Fibroblast of pulmonary artery (primary cell): ENCODE measurements at places on chromosomes 2 and 18.
A peak's percentile ranks its signal among the peaks of the same experiment; 100 is the strongest.

DNA sequence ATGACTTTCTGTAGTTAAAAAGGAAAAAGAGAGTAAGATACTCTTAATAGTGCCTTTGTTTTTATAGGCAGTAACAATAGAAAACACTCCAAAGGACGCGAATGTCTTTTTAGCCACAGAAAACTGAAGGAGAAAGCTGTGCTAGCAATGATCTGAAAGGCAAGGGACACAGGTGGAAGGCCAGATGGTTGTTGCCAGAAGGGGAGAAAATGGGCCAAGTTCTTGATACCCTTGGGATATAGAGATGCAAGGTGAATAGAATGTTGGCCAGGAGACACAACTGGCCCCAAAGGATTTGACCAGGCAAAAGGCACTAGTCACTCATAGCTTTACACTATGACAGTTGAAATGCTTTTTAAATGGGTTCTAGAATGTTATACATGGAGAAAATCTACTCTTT is 180.0 kb downstream of the NRXN1 start:
- no peak for DNase-seq

- no peak for DNase-seq
Observed at GRCh38 chr2:2879781-2880180, 497.8 kb downstream of the EIPR1 start.

DNA sequence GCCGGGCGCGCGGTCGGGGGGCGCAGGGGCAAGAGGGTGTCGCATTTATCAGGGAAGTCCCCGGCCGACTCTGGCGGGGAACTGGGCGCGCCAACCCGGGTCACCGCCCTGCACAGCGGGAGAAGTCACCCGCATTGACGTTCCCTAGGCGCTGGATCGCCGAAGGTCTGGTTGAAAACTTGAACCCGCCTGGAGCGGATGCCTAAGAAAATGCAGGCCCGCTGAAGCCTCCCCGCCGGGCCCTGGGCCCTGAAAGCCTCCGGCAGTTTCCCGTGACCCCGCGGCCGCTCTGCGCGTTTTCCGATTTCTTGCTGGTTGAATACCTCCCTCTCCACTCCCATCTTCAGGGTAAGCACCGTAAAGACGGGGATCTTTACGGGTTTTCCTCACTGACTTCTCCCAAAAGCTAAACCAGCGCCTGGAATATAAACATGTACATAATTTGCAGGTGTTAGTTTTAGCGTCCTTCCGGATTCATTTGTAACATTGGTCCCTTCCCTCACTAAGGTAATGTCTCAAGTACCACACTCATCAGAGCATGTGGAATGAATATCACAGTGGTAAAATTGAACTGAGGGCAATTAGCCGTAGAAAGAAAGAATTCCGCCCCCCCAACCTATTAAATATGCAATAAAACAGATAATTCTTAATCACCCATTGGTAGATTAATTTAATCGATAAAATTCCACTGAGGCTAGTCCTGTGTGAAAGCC is 675 bp upstream of the SPIRE1 start:
- peak; percentile 48 for DNase-seq

GRCh38 chr2:238649123-238649522 is 198.8 kb upstream of the TWIST2 start:
- DNase-seq = no peak

DNA sequence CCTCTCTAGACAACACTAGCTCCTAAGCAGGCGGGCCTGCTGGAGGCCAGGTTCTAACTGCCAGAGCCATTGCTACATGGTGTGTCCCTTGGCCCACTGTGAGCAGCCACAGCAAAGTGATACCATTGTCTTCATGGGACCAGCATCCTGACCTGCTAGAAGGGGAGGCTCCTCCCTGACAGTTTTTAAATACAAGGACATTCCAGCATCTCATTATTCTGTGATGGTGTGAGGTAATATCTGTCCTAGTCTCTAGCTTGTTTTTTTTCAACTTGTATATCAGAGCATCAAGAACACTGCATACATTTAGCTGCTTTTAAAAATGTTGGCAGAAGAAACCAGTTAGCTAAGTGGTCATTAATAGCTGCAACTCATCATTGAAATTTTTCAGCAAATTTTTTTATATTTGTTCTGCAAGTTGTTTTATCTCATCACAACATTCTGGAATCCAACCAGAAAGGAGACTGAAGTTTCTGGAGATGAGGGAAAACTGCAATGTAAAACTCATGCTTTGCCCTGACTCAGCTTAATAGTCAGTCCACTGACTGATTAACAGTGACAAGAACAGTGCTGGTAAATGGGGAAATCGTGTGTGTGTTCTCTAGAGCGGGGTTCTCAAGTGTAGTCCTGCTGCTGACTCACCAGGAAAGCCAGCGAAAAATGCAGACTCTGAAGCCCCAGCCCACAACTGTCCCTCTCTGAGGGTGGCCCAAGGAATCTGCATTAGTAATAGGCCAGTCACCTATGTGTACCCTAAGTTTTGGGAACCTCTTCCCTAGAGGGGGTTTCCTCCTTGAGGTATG is 17.8 kb downstream of the MAPRE3 start:
- peak; percentile 80 for DNase-seq

GRCh38 chr18:51654488-51655326 is 457.2 kb upstream of the MEX3C start:
- DNase-seq = no peak

DNA sequence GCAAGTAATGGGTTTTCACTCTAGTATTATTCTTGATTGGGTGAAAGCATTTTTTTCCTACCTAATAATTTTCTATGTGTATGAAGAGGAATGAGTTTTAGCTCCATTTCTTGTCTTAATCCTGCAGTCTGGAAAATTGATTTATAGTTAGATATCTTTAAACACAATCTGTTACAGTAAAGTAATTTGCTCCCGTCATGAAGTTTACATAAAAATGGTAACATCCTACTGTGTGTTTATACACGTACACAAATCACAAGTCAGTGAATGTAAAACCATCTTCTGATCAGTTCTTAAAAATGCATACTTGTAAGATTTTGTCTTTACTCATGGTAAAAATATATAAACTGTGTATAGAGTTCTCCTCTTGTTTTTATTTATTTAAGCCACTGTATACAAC is 51.1 kb downstream of the MAP2 start:
- no peak for DNase-seq

- DNase-seq = no peak
Observed at GRCh38 chr18:75010689-75011088, 198.2 kb downstream of the PTGR3 start.

- no peak for DNase-seq
Observed at GRCh38 chr2:236577481-236578410, 8.1 kb downstream of the ACKR3 start.

DNA sequence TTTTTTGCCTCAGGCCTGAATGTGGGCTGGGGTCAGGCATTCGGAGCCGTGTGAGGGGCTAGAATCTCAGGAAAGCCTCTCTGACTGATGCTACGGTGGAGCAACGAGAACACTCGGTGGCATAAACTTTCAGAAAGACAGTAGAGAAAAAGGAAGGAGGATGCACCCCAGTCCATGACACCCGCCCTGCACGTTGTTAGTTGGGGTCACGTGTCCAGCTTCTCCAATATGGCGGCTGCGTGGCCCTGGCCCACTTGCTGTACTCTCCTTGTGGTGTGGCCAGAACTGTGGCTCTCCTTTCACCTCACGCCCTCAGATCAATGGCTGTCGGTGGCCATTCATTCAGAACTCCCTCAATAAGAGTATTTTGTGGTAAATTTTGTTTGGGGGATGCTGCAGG is 131.2 kb downstream of the KCTD1 start:
- no peak for DNase-seq

GRCh38 chr2:123935405-123935804 is 89.7 kb upstream of the CNTNAP5 start:
- DNase-seq = no peak

GRCh38 chr2:70133491-70134322 is 46.4 kb downstream of the PCBP1 start:
- peak; percentile 31 for DNase-seq

- no peak for DNase-seq
Observed at GRCh38 chr2:64173156-64174135, 29.2 kb upstream of the PELI1 start.

DNA sequence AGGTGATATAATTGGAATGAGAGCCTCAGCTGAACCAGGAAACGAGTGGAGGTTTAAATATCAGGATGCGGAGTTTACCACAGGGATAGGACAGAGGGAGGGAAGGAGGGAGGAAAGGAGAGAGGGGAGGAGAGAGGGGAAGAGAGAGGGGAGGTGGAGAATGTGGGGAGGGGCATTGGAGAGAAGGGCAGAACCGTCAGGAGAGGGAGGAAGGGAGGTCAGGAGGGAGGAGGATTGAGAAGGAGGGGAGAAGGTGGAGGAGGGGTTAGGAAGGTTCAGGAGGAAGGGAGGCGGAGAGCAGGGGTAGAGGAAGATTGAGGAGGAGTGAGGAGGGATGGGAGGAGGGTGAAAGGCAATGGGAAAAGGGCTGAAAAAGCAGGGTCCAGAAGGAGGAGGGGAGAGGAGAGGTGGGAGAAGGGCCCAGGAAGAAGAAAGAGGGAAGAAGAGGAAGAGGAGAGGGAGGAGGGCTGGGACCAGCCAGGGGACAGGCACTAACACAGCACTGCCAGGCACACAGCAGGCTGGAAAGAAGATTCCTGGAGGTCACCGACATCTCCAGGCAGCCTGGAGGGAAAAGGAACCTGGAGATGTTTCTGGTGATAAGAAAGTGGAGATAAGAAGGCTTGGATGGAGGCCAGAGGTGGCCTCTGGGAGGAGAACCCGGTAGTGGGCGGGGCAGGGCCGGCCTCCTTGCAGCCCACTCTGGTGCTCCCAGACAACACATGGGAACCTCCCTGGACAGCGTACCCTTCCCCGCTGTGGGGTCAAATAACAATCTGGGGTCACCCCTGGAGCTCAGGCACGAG is 176.7 kb upstream of the SMAD2 start:
- DNase-seq = no peak

- no peak for DNase-seq
Observed at GRCh38 chr2:186065491-186065890, 326.9 kb downstream of the FSIP2 start.

DNA sequence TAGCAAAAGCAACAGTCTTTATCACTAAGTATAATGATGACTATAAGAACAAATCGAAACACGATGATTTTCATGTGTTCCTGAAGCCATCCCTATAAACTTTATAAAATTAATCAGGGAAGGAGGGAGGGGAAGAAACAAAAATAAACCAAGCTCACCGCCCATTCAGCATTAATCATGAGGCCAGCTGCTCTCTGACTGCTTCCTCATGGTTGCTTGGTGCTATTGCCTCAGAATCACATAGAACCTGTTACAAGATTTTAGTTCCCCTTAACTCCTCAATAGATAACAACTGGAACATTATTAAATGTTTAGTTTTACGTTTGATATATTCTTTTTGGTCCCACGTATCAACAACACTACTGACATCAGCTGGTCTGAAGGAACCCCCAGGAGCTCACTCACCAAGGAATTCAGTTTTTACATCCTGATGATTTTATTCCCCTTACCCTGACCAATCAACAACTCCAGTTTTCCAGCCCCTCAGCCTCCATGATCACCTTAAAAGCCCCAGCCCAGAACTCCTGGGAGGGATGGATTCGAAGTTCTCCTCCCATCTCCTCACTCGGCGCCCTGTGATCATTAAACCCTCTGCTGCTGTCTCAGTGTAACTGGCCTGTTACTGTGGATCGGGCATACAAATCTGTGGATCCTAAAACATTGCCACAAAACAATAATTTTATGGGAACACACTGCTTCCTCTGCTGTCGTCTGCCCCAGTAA is 10.6 kb upstream of the HNRNPLL start:
- DNase-seq = no peak

- no peak for DNase-seq
Observed at GRCh38 chr2:86672027-86672545, 48.0 kb upstream of the RMND5A start.

GRCh38 chr2:241701399-241702154 is at the start of gene ING5:
Gene ING5, plus strand, starts transcription at chr2:241702039. Its CDS starts 27 bp downstream, at chr2:241702066.
- peak; percentile 91 for DNase-seq

DNA sequence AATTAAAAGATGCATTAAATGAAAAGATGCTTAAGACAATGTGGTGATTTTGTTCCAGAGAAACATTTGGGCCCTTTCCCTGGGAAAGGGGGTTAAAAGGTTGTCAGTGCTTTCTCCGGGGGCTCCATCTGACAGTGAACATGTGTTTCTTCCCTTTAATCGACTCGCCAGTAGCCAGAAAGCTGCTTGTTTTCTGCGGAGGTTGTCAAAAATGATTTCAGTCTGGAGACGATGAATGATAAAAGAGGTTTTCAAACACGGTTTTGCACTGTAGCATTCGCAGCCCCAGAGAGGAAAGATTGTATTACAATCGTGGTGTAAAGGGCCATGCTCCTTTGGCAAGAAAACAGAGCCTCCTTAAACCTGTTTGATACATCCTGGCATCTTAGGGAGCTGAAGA is 111.5 kb upstream of the MEIS1 start:
- DNase-seq = no peak

DNA sequence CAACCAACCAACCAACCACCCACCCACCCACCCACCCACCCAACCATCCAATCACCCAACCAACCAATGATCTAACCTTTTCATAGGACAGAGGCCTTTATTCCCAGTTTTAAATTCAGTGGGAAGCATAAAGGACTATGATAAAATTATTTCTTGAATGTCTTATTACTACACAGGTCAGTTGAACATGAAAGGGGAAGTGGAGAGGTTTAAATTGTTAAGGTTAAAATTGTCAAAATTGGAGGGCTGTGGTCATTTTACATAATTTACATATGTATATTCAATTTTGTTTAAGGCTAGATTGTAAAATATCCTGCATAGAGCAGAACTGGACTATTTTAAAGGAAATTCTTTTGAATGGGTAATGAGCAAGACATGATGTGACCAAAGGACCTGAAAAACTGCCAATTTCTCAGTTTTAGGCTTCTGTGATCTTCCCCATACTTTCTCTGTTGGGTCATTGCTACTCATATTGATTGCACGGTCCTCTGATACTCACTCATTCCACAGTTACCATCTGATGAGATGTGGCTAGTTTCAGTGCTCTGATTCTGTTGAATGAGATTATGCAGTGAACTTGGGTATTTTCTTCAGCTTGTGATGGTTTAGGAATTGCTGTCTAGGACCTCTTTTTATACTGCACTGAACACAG is 127.4 kb downstream of the PLCL1 start:
- DNase-seq = no peak

DNA sequence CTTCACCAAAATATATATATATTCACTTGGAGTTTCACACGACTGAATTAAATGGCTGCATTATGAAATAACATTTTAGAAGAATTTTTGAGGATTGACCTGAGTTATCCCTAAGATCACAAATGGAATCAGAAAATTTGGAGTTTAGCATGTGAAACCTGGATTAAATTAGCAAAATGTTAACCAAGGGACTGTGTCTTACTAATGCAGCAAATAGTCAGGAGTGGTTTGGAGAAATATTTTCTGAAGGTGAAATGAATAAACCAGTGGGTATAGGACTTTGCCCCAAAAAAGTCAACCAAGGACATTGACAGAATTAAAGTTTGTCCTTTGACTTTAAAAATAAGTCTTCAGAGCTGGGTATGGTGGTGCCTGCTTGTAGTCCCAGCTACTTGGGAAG is 111.2 kb downstream of the PRPF40A start:
- DNase-seq = no peak

GRCh38 chr2:211204456-211204855 is 648.1 kb downstream of the CPS1 start:
- no peak for DNase-seq
